ENCODE measurements at places on chromosomes 12 and 14. TPM values are rescaled to one million over a fixed set of nuclear protein-coding genes. Genes with fewer than 3 reads are reported as not detected.
A peak's percentile ranks its signal among the peaks of the same experiment; 100 is the strongest.

GRCh38 chr14:56659964-56660551 is 80.5 kb downstream of the TMEM260 start:
- DNase-seq, result no peak

The RAD9B gene
- not detected for polyA plus RNA-seq

- DNase-seq, result peak; percentile 72
Measured at GRCh38 chr12:2834581-2835491, at the start of gene NRIP2. Gene NRIP2, minus strand, starts transcription at chr12:2835035. Its CDS starts 52 bp downstream, at chr12:2834983.

- no peak for DNase-seq
Measured at GRCh38 chr12:17134315-17134714, 528.4 kb upstream of the LMO3 start.

DNA sequence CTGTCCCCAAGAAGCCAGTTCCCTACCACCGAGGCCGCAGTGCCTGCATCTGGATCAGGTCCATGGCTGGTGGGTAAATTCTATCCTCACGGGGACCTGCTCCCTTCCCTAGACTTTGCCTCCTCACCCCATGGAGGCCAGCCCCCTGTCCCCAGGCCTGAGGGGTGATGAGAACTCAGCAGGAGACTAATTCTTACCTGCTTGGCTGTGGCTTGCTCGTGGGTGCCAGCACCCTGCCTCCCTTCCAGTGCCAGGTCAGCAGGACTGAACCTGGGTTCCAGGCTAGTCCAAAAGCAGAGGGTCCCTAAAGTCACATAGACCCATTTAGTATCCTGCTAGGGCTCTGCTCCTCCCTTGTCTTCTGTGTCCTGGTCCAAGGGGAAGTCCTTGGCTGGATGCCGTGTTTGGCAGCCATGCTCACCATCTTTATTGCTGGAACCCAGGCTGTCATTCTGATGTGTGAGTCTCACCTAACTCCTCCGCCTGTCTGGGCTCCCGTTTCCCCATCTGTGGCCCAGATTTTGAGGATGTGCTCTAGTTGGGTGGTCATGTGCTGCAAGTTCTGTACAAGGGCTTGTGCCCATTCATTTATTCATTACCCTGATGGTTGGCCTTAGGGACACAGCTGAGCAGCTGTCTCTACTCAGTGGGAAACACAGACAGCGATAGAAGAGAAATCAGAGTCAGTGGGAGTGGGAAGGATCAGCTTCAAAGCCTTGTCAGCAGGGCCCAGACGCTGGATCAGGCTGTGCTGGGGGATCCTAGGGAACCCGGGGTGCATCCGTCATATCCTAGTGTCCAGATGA is 949 bp downstream of the PLBD2 start:
- peak; percentile 74 for DNase-seq

DNA sequence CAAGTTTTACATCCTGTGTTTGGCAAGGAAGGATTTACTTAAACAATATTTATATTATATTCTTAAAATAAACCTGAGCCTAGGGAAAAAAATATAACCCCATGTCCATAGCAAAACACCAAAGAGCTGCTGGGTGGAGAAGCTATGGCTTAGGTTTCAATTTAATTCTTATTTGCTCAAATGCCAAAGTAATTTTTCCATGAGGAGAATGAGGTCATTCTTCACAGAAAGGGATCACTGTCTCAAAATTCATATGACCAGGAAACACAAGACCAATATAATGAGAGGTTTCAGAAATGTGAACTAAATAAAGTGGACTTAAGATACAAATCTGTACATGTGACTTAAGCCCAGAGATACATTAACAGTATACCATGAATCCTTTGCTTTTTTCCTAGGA is 195.0 kb downstream of the PHLDA1 start:
- no peak for DNase-seq

DNA sequence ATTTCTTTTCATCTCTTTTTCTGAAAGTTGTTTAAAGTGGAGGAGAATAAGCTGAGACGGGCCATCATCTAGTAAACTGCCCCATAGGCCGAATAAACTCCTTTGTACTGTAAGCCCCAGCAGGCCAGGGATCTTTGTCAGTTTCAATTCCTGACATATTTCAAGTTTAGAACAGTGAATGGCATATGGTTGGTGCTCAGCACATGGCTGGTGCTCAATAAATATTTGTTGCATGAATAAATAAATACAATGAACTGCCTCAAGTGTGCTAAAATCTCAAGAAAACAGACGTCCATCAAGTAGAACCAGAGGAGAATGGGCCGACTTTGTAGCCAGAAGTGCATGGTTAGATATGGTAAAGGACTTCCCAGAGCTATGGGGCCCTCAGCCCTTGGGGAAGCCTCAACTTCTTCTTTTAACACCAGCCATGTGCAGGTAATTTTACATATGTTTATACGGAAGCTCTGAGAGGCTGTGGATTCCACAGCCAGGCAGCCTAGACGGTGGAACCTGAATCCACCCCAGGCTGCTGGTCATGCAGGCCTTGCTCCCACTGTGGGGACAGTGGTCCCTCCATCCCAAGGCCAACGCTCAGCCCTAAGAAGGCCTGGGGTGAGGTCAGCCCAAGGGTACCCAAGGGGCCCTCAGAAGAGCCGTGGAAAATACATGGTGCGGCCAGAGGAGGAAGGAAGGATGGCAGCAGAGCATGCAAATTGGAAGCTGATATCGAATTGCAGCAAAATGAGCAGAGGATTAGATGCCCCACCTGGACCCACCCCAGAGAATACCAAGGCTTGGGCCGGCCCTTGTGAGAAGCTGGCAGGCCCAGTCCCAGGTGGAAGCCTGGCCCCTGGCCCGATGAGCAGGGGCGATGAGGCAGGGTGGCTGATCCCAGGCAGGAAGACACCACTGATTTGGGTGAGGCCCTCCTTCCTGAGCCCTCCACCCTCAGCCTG is 8.7 kb upstream of the AQP2 start:
- no peak for DNase-seq

- DNase-seq, result no peak
Measured at GRCh38 chr12:30989754-30990153, 63.2 kb downstream of the TSPAN11 start.

The DGLUCY gene
- 11.9 TPM for polyA plus RNA-seq

- DNase-seq, result no peak
Measured at GRCh38 chr12:105899589-105899988, 239.2 kb downstream of the NUAK1 start.

DNA sequence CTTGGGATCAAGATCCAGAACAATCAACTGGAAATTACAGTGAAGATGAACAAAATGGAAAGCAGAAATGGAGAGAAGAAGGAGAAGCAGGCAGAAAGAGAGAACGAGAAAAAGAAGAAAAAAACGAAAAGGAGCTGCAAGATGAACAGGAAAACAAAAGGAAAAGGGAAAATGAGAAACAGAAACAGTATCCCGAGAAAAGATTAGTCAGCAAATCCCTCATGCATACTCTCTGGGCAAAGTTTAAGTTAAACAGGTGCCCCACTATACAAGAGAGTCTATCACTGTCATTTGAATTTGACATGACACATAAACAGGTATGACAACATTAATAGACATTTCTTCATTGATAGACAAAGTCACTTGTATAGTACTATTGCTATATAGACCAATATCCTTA is 5.0 kb downstream of the NANOGNB start:
- no peak for DNase-seq

The IL31 gene
- polyA plus RNA-seq, result not detected

- DNase-seq, result no peak
Measured at GRCh38 chr14:92552066-92552465, 38.5 kb downstream of the RIN3 start.

GRCh38 chr12:45243963-45244362 is 28.1 kb downstream of the ANO6 start:
- DNase-seq, result no peak

GRCh38 chr12:83801972-83802371 is 1110.6 kb downstream of the SLC6A15 start:
- no peak for DNase-seq

The TC2N gene
- polyA plus RNA-seq, result 50.7 TPM

DNA sequence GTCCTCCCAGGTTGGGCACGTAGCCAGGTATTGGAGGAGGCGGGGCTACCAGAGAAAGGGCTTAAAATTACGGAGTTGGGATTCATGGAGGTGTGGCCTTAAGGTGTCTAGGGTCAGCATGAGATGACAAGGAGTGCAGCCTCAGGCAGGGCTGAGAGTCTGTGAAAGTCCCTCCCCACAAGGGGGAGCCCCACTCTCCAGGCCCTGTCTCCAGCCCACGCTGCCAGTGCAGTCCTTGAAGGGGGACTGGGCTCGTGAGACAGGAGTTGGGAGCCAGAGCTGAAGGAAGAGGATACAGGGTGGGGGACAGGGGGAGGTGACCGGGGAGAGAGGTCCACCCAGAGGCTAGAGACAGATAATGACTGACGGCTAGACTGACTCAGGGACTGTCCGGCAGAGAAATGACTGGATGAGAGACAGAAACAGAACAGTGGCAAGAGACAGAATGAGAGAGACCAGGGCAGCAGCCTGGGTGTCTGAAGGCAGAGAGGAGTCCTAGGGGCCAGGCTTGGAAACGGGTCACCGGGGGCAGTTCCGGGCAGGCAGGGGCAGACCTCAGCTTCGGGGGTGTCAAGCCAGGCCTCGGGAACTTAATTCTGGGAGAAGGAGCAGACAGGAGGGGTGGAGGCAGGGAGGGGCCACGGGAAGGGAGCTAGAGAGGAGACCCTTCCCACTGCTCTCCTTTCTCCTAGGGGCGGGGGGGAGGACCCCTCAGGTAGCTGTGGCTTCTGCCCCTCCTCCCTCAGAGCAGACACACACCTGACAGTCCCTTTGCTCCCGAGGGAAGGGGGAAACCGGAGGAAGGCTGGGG is 970 bp downstream of the CDH24 start:
- peak; percentile 88 for DNase-seq

DNA sequence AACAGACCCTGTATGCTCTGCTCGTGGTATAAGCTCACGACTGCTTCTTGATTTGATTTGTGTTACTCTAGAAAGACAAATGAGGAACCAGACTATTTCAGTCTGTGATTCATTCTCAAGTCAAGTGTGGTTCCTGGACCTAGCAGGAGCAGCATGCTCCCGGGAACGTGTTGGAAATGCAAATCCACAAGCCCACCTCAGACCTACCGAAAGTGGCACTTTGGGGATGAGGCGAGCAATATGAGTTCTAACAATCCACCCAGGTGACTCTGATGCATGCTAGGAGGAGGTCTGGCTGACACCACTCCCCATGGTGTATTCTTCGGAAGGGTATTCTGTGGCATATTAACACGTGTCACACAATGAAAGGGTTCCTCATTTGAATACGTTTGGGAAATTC is 59.5 kb upstream of the TMX1 start:
- no peak for DNase-seq

- DNase-seq, result no peak
Measured at GRCh38 chr12:65156366-65156841, 13.0 kb upstream of the LEMD3 start.
